Activated naive CD8-positive, alpha-beta T cell treated with anti-CD3 and anti-CD28 coated beads, Interleukin-2, amount 10 ng/mL, durations not matched to agents 7 days and 5 days (primary cell): ENCODE measurements at places on chromosomes 12 and 14.

GRCh38 chr12:118448341-118448740 lies 72.0 kb downstream of the SUDS3 start:
- DNase-seq = no peak

DNA sequence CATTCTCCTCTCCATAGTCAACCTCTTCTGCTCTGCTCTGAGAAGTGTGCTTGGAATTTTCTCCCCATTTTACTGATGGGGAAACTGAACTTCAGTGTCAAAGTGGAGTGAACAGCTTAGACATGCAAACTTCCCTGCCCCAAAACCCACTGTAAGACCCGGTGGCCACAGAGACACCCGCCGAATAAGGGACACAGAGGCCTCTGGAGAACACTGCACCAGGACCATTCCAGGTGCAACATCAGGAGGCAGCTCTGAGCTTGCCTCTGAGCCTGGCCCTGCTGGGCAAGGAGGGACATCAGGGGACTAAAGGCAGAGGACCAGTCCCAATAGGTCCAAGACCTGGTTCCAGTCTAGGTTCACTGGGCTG lies 1.7 kb downstream of the HDAC7 start:
- DNase-seq = no peak

DNA sequence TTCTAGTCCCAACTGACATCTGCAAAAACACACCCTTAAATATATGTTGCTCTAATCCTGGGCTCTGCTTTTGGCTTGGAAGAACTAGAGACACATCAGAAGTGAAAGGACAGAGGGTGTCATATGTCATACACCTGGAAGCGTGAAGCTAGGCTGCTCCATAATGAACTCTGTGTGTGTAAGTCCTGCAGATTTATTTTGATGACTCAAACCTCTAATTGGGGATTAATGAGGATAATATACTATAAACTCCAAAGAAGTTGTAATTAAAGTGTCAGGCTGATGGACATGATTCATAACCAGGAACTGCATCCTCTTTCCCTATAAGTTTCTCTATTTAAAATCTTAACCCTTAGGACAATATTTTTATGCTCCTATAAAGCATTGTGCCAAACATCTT lies 4.4 kb upstream of the KCNK10 start:
- no peak for DNase-seq

DNA sequence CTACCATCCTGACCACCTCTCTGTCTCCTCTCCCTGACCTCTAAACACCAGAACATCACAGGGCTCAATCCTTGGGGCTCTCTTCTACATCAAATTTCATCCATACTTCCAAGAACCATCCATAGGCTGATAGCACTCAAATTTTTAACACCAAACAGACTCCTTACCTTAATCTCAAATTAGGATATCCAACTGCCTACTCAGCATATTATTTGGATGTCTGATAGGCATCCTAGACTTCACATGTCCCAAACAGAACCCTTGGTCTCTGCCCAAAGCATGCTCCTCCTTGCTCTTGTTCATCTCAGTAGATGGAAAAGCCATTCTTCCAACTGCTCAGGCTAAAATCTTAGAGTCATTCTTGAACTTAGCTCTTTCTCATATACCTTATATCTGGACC lies 91.3 kb downstream of the GALC start:
- no peak for DNase-seq

DNA sequence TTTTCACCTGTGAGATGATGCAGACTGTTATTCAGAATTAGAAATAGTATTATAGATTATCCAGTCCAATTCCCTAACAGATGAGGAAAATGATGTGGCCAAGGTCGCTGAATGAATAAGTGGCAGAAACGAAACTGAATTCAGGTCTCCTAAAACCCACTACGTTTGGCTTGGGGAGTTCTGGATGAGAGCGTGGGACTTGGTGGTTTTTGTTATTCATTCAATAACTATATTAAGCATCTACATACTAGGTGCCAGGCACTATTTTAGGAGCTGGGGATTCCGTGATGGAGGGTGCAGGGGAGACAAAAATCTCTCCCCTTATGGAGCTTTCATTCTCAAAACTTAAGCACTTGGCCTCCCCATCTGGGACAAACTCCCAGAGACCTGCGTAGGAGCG lies 813 bp upstream of the CCDC184 start:
- no peak for DNase-seq

GRCh38 chr12:14618983-14619382 lies 51.3 kb upstream of the PLBD1 start:
- no peak for DNase-seq

- DNase-seq = peak; percentile 10
These were observed 10.9 kb upstream of the RIN3 start for GRCh38 chr14:92502541-92503286.

DNA sequence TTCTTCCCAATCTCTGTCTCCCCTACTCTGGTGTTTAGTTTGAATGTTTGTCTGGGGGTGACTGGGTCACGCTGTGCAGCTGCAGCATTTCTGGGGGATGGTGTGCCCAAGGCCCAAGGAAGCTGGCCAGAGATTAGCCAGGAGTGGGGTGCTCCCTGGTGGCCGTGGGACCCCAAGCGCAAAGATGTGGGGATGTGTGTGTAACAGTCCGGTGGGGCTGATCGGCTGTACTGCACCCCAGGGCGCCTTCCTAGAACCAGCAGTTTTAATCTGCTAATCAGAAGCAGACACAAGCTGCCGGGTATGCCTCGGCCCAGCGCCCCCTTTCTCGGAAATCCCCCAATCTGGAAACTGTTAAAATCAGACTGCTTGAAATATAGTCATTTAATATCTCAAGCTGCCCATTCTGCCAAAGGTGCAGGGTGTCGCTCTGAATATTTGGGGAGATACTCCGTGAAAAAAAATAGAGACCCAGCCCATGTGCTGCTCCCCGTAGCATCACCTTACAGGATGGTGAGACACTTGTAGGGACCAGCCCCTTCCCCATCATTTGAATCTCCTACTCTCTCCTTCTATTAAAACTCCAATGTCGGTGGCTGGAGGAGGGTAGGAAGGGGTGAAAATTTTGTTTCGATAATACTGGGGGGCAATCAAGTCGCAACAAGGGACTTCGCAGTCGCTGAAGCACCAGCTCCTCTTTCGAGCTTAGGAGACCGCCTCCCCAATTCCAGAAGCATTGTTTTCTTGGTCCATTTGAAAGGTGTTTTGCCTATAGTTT lies 4.3 kb downstream of the HOXC9 start:
- DNase-seq = no peak

- DNase-seq = no peak
These were observed 6.9 kb downstream of the TGM1 start for GRCh38 chr14:24255931-24256711.

- DNase-seq = peak; percentile 52
These were observed 21.9 kb upstream of the ZFP36L1 start for GRCh38 chr14:68814539-68815297.

DNA sequence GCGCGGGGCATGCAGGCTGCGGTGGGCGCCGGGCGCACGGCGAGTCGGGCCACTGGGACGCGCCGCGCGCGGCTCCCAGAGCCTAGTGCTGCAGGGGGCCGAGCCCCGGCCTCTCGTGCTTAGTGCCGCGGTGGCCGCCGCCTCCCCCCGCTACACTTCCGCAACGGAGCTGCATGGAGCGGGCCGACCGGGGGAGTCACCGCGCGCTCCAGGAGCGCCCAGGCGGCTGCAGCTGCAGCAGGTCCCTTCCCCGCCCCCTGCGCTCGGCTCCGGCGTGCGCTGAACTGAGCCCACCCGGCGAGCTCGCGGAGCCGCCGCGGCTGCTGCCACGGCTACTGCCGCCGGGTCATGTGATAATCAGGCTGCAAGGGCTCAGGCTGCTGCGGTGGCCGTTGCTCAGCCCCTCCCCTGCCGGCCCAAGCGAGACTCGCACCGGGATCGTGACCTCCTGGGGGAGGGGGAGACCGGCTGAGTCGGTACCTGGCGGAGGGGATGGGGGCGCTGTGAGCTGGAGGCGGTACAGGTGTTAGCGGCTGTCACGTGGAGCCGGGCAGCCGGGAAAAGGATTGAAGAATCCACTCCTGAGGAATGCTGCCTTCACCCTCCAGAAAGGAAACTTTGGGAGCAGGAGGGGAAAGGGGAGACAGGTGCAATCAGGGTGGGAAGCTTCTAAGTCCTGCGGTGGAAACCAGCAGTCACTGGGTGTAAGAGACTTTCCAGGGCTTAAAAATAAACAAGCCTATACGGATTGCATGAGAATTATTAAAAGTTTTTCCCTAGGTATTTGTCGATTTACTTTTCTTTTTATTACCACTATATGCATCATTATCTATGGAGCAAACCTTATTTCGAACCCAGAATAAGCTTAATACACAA lies at the start of gene PPM1H:
Gene PPM1H (minus strand): TSS at position 352 of the 876 bp plus-strand sequence. CDS start 414 bp downstream, outside the sequence.
- DNase-seq = peak; percentile 68

GRCh38 chr12:107845226-107845979 lies 70.9 kb downstream of the ASCL4 start:
- no peak for DNase-seq

DNA sequence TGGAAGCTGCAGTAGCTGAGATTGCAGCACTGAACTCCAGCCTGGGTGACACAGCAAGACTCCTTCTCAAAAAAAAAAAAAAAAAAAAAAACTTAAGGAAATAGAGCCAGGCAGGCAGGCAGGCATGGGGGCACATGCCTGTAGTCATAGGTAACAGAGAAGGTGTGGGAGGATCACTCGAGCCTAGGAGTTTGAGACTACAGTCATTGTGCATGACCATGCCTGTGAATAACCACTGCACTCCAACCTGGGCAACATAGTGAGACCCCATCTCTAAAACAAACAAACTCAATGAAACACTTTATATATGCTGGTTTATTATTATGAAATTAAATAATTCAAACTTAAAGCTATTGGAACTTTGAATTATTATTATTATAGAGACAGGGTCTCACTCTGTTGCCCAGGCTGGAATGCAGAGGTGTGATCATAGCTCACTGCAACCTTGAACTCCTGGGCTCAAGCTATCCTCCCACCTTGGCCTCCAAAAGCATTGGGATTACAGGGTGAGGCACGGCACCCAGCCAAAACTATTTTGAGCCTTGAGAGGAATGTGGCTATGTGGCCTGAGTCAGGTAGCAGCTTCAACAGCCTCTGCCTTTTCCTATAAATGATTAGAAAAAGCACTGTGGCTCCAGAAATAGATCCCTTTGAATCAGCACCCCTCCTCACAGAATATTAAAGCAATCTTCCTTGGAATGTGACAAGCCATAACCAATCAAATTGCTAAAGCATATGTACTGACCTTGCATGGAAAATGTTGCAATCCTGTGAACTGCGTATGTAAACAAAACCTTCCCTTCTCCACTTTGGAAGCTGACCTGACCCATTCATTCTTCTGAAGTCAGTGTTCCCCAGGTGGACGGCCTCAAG lies 34.7 kb upstream of the YY1 start:
- DNase-seq = no peak

- no peak for DNase-seq
These were observed 2.2 kb upstream of the TSFM start for GRCh38 chr12:57780284-57780897.

DNA sequence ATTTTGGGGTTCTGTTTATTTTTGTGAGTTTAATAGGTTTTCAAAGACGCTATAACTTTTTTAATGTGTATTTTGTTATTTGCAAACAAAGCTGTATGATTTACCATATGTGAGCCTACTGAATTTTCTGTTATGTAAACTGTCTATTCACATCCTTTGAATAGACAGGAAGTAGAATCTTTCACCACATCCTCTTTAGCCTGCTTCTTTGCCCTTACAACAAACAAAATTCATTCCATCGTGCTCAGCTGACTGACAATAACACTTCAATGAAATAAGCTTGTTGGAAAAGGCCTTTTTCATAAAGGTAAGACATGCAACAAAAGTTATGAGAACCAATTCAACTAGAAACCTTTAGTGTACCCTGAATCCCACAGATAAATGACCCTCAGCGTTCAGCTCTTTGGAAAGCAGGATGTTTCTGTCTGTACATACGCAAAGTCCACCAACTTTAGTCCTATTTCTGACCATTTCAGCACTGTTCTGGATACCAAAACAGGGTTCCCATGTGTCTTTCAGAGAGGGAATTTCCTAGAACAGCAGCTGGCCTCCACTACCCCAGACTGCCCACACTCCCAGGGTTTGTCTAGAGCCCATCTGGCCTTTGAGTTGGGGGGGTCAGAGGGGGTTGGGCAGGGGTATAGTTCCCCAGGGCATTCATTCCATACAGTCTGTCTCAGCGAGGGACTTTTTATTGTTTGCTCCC lies 71.3 kb downstream of the DUSP6 start:
- no peak for DNase-seq

GRCh38 chr14:65377576-65377975 lies 35.0 kb upstream of the FUT8 start:
- no peak for DNase-seq
